T-helper 9 cell (primary cell): ENCODE measurements at places on chromosomes 2 and 18.
A peak's percentile ranks its signal among the peaks of the same experiment; 100 is the strongest.

- no peak for DNase-seq
These were observed 59.2 kb upstream of the PEX13 start for GRCh38 chr2:60958361-60958760.

GRCh38 chr2:66305718-66306117, 129.2 kb upstream of the MEIS1 start:
- DNase-seq, result no peak

DNA sequence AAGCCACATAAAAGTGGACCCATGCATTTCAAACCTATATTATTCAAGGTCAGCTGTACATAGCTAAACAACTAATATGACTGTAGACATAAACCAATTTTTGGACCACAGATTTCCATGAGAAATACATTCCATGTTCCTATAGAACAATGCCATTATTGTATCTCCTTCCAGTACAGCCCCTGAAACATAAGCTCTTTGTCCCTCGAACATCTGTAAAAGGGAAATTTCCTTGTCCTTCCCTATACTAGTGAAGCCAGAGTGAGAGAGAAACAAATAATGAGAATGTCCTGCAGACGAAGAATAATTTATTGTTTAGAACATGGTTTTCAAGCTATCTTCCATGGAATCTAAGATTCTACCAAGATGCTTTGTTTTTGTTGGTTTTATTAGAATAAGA, 75.3 kb downstream of the GORASP2 start:
- no peak for DNase-seq

GRCh38 chr2:188333751-188334524, 42.3 kb downstream of the GULP1 start:
- DNase-seq, result no peak

- no peak for DNase-seq
These were observed 82.7 kb upstream of the POMC start for GRCh38 chr2:25251071-25251421.

- no peak for DNase-seq
These were observed 54.3 kb downstream of the MARCHF4 start for GRCh38 chr2:216317831-216318520.

DNA sequence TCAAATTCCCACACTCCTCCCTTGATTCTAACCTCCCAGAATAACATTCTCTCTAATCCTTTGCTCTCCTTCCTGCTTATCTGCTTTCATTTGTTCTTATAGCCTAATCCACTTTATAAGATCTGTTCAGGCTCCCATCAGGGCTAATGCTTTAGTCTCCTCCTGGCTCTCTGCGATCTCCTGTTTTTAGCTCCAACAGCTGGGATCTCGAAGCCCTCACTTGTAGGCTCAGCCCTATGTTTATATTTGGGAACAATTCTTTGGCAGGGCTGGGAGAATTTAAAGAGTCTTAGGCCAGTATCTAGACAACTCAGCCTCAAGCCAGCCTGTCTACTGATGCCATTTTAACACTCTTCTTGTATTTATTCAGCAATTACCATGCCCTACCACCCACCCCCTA, 27.2 kb upstream of the RAPH1 start:
- no peak for DNase-seq

DNA sequence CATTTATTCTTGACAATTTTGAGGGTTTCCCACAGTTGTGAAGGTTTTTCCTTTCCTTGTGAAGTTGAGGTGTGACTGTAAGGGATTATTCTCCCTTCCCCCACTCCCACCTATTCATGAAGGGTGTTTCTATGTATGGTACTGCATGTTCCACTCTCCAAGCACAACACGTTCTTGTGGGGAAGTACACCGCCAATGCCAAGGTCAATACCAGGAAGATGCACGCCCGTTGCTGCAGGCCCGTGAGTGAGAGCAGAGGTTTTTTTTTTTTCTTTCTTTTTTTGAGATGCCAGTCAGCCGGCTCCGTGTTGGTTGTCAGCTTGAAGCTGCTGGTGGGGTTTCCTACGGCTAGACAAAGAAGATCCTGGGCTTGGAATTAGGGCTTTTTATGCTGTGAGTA, 38.6 kb upstream of the EPHA4 start:
- no peak for DNase-seq

DNA sequence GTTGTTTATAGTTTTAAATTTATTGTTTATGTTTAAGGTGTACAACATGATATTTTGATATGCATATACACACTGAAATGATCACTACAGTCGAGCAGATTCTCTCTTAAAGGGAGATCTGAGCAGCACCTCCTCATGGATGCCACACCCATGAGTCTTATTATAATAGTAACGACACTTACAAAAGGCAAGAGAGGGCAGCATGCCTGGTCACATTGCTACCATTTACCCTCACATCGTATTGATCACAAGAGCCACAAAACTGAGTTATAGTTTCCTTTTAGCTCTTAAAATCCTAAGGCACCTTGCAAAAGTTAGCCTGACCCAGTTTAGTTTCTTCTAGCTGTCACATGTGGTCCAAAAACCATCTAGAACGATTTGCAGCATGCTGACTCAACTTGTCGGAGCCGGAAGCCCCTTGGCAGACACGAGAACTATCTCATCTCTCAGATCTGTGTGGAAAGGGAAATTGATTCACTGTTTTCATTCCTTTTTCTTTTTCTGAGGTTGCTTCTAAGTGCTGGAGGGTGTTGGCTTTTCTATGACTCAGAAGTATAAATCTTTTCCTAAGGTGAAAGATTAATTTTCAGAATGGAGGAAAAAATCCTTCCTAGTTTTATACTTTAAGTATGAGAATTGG, 85.3 kb downstream of the CDC42EP3 start:
- peak; percentile 56 for DNase-seq

DNA sequence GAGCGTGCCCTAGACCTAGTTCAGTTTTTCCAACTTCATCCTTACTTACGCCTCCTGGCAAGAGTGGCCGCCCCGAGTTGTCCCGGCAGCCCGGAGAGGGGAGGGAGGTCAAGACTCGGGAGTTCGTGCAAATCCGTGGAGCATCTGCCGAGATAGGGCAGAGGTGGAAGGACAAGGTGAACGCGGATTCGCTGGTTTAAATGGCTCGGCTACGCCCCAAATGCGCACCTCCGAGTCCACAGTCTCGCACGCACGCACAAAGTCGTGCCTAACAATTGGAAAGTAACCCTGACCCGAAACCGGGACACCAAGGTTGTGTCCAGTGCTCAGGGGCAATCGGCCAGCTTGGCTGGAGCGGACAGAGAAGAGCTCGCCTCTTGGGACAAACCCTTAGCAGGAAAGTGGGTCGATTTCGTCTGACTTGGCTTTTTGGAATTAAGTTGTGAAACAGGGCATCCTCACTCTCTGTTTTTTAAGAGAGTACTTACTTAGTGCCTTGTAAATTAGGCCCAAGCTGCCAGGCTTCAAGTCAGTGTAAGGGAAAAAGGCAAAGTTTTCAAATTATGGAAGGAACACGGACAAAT, 726 bp upstream of the SS18 start:
- DNase-seq, result no peak

DNA sequence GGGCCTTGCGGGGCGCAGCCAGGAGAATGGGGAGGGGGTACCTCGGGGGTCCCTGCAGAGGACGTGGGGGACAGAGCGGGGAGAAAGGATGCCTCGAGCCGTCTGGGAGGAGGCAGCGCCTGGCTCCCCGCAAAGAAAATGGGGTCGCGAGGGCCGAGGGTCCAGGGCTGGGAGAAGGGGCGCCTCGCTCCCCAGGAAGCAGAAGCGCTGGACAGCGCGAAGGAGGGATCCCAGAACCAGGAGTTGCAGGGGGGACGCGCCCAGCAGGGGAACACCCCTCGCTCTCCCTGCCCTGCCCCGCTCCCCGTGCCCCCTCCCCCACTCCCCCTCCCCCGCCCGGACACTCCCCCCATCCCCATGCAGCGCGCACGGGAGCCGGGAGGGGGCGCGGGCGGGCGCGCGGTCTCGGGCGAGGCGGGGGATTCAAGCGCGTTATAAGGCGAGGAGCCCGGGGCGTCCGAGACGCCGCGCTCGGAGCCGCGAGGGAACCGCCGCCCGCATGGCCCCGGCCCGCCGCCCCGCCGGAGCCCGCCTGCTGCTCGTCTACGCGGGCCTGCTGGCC, at the start of gene ERFE:
Gene ERFE, plus strand, starts transcription at position 462 of the 562 bp plus-strand sequence. Its CDS starts 38 bp downstream, at position 500.
- peak; percentile 18 for DNase-seq

DNA sequence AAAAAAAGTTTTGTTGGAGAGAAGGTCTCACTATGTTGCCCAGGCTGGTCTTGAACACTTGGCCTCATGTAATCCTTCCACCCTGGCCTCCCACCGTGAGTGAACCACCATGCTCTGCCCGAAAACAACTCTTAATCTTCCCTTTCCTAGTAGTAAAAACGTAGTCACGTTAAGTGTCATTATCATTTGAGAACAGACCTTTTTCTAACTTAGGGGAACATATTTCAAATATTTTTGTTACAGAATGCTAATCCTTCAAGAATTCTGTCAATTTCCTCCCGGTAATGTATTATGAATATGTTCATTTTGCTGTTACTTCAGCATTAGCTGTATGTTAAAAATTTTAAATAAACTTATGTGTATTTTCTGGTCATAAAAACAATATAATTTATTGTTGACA, 49.7 kb downstream of the MTA3 start:
- DNase-seq, result no peak

GRCh38 chr2:1992280-1992679, 248.0 kb upstream of the PXDN start:
- no peak for DNase-seq

- no peak for DNase-seq
These were observed 4.3 kb upstream of the NEUROD1 start for GRCh38 chr2:181684454-181685149.

DNA sequence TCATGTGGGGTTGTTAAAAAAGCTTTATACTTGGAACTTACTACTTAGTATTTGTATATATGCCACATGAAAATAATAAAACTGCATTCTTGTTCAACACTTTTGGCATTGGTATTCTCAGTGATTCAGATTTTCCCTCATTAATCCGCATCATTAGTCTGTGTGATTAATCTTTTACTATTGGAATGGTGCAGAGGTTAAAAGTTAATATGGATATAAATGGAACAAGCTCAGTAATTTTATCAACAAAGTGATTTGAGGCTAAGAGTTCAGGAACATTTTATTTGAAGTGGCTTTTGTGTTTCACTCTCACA, 45.4 kb upstream of the REG3G start:
- no peak for DNase-seq

DNA sequence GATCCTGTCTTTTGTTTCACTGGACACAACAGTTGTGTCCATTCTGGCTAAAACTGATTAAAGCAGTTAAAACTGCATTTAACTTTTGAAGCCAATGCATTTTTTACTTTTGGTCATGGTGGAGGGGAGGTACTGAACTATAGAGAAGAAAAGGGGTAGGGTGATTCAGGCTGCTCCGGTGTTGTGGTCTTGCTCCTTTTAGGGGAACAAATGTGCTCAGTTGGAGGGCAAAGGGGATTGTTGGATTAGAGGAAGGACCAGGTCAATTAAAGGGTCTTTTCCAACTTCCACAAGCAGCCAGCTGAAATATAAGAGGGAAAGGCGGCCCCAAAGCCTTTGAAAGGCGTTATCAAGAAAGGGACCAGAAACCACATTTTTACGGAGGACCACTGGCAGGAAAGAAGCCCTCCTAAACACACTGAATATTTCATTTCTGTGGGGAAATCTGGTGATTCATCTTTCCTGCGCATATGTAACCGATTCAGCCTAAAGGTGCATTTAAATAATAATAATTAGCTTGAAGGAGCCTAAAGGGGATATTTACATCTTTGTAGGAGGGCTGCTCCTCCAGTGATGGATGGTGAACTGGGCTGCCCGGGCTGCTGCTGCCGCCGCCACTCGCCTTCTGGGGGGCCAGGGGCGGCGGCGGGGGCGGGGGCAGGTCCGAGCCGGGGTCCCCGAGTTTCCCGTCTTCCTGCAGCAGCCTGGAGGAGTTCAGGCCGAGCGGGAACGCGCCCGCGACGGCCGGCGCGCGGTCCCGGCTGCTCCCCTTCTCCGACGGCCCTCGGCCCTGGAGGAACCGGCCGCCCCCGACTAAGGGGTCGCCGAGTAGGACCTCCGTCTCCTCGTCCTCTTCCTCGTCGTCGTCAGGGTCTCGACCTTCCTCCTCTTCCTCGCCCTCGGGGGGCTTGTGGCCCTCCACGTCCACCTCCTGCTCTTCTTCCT, 5.2 kb downstream of the SKOR2 start:
- DNase-seq, result no peak

DNA sequence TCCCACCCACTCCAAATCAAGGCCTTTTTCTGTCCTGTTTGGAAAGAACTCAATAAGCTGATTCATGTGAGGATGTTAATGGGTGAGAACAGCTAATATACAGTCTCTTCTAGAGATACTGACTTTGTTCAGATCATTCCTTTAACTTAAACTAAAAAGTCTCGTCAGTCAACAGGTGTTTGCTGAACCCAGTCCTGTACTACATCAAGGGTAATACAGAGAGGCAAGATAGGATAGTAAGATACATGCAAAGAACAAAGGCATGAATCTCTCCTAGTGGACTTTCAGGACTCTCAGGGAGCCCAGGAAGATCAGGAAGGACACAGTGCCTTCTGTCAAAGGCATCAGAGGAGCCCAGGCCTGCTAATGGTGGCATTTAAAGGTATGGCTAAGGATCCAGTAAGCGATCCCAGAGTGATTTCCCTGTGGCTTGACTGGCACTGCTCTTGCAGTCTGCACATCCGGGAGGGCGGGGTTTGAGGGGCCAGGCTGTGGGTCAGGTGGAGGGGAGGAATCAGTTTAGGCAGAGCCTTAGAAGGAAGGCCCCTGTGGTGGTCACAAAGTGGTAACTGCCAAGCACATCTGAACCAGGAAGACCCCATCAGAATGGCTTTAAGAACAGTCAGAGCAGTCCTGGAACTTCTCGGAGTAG, 54.0 kb downstream of the EPAS1 start:
- DNase-seq, result peak; percentile 6

DNA sequence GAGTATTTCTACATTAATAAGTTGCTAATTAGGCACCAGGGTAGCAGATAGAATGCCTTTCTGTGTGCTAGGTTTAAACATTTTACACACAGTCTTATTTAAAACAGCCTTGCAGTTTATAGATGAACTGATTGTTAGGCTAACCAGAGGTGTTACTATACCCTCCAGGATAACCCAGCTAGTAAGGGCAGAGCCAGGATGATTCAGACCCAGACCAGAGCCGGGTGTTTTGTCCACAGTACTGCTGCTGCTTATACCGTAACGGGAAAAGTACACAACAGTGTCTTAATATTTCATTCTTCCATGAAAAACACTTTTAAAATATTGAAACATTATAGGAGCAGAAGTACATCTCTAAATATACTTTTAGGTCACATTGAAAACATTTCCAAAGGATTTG, 82.7 kb downstream of the MALT1 start:
- DNase-seq, result no peak

DNA sequence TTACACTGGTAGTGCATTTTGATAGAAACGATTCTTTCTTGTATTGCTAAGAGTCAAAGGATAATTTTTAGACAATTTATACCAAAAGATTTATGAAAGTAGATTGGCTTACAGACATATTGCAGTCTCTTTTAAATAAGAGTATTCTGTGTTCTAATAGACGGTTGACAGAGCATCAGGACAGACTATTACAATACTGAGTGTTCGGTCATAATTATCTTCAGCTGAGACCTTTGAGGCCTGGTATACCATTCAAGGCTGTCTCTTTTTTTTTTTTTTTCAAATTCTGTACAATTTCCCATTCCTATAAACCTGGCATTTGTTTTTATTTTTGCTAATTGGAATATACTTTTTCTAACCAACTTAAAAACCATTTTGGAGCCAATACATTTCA, 140.6 kb upstream of the NOSTRIN start:
- no peak for DNase-seq

- DNase-seq, result no peak
These were observed 66.7 kb upstream of the RMDN2 start for GRCh38 chr2:37858400-37858711.

- DNase-seq, result no peak
These were observed 100.7 kb downstream of the NFATC1 start for GRCh38 chr18:79496237-79496977.

- no peak for DNase-seq
These were observed 909 bp downstream of the NFATC1 start for GRCh38 chr18:79396431-79397246.
